GM18507 (cell line): ENCODE measurements at places on chromosomes 13 and 19.

DNA sequence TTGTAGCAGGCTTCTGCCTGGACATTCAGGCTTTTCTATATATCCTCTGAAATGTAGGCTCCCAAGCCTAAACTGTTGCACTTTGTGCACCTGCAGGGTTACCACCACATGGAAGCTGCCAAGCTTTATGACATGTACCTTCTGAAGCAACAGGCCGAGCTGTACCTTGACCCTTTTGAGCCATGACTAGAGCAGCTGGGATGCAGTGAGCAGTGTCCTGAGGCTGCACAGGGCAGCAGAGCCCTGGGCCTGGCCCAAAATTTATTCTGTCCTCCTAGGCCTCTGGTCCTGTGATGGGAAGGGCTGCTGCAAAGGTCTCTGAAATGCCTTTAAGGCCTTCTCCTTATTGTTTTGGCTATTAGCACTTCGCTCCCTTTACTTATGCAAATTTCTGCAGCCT is 23.5 kb upstream of the CD177 start:
- no peak for DNase-seq

GRCh38 chr19:14475251-14476073 is at the start of gene PTGER1:
PTGER1 (minus strand) TSS chr19:14475354; CDS start chr19:14474320, 1,034 bp downstream.
- DNase-seq, result no peak

DNA sequence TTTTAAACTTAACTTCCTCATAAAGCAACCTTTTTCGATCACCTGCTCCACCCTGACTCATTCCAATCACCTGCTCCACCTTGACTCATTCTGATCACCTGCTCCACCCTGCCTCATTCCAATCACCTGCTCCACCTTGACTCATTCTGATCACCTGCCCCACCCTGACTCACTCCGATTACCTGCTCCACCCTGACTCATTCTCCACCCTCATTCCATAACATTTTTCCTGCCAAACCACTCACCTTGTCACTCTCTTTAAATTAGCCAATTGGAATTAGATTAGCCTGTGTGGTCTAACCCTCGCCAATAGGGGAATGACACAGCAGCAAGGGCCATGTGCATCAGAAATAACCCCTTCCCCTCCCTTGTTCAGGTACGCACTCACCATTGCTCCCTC is 31.9 kb upstream of the ZNF83 start:
- DNase-seq, result no peak

GRCh38 chr19:46725036-46725820 is 8.3 kb upstream of the PRKD2 start:
- DNase-seq, result no peak

DNA sequence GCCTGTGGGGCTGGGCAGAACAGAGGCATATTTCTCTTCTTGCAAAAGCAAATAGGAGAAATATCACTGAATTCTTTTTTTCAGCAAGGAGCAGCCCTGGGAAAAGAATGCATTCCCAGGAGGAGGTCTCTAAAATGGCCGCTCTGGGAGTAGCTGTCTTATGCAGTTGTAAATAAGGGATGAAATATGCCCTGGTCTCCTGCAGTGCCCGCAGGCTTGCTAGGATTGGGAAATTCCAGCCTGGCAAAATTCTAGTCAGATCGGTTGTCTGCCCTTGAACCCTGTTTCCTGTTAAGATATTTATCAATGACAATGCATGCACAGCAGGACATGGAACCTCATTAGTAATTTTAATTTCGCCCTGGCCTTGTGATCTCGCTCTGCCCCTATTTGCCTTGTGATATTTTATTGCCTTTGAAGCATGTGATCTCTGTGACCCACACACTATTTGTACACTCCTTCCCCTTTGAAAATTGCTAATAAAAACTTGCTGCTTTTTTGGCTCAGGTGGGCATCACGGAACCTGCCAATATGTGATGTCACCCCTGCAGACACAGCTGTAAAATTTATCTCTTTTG is 1993.2 kb downstream of the PCDH9 start:
- DNase-seq, result no peak

DNA sequence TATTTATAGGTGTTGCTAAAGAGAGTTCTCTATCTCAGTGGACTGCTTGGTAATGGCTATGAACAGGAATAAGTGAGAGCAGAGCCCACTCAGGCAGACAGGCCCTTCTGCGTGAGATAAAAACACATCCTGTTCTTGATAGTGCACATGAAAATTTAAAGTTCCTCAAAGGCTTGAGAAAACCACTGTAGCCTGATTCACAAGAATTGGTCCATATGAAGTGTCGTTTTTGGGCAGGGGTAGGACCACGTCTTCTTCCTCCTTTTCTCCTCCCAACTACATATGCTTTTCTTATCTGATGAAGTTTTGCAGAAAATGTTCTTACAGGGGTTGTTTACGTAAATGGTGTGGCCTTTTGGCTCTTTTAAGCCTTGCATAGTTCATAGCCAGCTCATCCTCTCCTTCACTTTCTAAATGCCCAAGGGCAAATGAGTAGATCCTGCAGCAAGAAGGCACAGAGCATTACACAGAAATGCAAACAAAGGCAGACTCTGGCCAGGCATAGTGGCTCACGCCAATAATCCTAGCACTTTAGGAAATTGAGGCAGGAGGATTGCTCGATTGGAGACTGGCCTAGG is 53.8 kb downstream of the RNF6 start:
- DNase-seq, result no peak
